ENCODE measurements at places on chromosomes 6 and 20.

- DNase-seq = no peak
Measured at GRCh38 chr20:25227317-25227831, 20.5 kb upstream of the PYGB start.

DNA sequence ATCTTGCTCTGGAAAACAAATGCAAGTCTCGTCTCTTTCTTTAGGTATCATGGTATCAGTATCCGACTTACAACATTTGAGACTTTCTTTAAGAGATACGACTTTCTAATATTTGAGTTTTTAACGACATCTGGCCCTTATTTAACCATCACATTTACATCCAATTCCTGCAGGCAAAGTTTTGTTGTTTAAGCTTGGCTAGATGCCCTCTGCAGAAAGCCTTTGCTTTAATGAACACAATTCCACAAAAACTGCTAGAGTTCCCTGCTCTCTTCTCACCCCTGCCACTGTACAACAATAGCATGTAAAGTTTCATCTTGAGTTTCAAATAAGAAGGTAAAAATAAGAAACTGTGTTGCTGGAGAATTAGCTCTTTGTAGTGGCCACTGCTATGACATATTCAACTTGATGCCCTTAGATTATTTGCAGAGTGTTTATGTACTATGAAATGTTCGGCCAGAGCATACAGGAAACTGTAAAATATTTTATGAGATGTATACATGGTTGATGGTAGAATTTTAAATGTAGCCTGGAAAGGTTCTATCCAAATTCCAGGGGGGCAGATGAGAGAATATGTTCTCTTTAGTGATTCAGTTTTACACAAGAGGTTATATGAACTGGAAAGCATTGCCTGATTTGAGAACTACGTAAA, 438.6 kb downstream of the CDC5L start:
- no peak for DNase-seq

DNA sequence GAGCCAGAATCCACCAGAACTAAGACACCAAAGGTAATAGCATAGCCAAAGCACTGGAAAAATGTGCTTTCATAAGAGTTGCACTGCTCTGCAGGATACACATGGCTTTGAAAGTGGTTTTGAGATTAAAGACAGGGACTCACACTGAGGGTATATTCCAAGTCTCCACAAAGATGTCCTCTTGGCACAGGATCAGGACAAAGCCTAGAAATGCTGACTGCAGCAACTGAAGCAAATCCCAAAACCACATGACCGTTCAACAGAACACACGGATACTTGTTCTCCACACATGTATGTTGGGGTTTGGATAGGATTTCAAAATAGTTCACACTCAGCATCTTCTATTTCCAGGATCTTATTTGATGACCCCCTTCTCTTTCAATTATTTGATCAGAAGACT, 364.3 kb upstream of the HSF2 start:
- no peak for DNase-seq

GRCh38 chr6:128882991-128883611, at the start of gene LAMA2:
LAMA2 (plus strand) TSS chr6:128883138; CDS start chr6:128883246, 108 bp downstream.
- DNase-seq = peak; percentile 9

GRCh38 chr6:129832299-129832698, 28.8 kb downstream of the TMEM244 start:
- no peak for DNase-seq

DNA sequence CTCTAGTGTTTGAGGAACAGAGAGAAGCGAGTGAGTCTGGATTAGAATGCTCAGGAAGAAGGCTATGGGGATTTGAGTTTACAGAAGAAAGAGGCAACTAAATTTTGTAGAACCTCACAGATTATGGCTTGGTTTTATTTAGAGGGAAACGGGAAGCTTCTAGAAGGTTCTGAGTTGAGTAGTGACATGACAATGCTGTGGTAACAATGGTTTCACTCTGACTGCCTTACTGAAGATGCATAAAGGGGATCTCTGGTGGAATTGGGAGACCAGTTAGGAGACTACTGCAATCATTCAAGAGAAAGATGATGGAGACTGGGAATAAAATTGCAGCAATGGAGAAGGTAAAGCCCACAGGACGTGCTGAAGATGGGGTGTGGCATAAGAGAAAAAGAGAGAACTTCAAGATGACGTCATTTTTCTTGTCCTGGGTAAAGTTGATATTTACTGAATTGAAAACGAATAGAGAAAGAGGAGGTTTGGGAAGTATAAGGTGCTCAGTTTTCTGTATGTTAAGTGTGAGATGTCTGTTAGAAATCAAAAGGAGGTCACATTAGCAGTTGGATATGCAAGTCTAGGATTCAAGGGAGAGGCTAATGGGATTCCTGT, 710.1 kb upstream of the NRSN1 start:
- DNase-seq = no peak

GRCh38 chr6:62265906-62266525, 20.0 kb downstream of the KHDRBS2 start:
- DNase-seq = no peak

- no peak for DNase-seq
Measured at GRCh38 chr6:36443471-36444428, 950 bp downstream of the KCTD20 start.

DNA sequence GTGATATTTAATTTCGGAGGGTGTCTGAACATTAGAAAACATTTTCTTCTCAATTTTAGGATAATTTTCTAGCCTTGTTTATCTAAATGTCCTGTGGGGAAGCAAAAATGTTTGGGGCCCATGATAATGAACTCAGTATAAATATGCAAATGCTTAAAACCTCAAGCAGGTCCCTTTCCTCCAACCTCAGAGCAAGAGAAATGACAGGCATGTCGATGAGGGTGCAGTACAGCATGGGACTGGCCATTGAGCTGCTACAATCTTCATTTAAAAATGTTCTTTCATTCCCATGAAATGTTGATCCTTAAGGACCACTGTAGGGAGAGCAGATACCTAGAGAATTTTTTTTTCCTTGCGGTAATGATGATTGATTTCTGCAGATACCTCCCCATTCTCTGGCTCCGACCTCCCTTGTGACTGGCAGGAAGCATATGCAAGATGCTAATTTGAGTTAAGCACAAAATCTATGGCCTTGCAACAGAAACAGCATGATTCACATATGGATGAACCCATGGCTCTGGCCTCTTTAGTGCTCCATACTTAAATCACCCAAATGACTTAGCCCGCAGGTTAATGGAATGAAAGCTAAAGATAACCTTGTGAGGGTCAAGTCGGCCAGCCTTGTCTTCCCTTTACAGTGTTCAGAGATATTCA, 243.3 kb downstream of the SOX4 start:
- DNase-seq = no peak

DNA sequence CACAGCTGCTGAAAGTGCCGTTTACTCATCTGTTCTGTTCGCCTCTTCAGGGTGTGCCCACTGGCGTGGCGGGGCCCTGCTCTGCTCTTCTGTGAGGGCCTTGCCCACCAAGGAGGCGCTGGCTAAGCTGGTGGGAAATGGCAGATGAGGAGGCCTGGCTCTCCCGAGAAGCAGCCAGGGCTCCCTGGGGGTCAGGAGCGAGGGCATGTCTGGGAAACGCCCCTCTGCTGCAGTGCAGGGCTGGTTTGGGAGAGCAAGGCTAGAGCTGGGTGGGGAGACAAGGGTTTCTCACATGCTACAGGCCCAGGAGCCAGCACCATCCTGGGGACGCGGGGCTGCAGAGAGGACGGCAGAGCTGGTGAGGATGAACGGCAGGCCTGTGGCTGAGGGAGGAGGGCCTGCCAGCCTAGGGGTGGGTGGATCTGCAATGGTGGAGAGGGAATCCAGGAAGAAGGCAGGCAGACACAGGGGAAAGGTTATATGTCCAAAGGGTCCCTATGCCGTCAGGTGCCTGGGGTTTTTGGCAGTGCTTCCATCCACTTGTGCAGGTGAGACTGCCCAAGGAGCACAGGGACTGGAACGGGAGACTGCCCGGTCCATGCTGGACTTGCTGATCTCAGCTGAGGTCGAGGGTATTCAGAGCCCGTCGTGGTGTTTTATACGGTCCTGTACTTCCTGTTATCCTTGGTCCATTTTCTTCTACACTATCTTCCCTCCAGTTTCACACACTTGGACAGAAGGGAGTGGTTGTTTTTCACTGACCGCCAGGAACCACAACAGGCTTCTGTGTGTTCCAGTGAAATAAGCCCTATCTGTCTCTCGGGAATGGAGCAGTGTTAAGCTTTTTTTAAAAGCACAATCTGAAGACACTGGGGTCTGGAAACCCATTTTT, 119.2 kb downstream of the SYCP2 start:
- no peak for DNase-seq

- DNase-seq = no peak
Measured at GRCh38 chr6:31837369-31838113, 10.0 kb downstream of the HSPA1B start.

DNA sequence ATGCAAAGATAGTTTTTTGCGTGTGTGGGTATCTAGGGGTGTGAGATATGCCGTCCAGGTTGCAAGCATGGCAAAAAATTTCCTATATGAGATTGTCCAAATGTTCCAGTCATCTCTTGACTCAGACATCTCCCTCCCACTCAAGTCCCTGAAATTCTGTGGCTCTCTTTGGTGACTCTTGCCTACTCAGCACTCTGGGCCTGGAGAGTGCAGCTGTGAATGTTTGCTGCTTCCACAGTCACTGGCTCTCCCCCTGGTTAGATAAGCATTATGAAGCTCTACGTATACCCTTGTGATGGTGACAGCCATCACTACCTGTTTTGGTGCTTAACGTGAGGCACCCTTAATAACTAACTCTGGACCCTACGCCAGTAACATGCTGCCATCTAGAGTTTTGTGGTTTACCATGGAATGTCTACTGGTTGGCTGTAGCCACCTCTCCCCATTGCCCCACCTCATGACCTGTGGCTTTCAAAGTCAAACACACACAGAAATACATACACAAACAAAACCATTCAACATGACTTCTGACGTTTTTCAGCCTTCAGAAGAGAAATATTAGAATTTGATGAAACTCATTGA, 621.9 kb upstream of the CITED2 start:
- no peak for DNase-seq

DNA sequence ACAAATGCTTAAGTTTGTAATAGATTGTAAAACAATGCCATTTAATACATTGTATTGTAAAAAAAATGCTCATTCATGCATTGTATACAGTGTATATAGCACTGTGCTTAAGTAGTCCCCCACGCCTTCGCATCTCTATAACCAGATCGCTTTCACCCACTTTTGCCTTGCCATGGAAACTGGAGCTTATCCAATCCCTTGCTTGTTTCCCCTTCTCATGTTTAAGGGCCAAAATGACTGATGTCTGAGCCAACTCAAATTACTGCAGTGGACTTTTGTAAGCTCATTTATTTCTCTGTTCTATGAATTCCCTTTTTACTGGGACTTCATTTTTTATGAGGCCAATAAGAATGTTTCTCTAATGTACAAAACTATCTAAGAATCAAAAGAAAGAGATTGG, 730.9 kb upstream of the GJE1 start:
- no peak for DNase-seq

GRCh38 chr6:108361312-108361932, 66.6 kb downstream of the AFG1L start:
- DNase-seq = no peak

DNA sequence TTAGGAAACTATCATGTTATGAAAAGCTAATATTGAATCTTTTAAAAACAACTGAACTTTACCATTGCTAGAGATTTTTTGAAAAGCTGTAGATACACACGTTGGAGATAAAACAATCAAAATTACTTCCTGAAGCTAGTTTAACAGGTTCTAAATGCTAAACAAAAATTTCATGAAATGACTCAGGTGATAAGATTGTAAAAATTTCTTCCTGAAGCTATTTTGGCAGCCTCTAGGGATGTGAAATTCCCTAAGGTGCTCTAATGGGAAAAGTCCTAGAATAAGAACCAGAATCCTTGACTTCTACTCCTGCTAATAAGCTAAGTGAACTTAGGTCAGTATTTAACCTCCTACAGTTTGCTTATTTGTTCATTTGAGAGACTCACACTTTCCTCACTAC, 8.5 kb downstream of the GCM2 start:
- DNase-seq = no peak

- DNase-seq = no peak
Measured at GRCh38 chr6:26534681-26535465, 3.3 kb upstream of the HMGN4 start.

- no peak for DNase-seq
Measured at GRCh38 chr20:48335308-48336050, 492.3 kb downstream of the PREX1 start.

GRCh38 chr6:143337201-143337949, 113.1 kb downstream of the ADAT2 start:
- no peak for DNase-seq

GRCh38 chr6:14288910-14289309, 171.3 kb downstream of the CD83 start:
- no peak for DNase-seq

DNA sequence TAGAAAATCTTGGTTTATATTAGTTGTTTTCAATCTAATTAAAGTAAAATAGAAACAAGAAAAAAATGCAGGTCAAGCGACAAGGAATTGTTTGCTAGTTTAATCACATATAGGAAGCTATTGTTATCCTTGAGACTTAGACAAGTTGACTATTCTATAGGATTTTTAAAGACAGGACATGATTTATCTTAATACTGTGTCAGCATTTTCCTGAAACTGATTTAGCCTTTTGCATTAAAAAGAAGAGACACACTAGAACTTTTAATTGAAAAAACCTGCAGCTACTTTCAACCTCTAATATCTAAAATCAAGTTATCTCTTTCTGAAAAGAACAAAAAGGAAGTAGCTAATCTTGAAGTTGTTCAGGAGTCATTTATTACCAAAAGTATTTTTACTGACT, 246.2 kb downstream of the PHF3 start:
- no peak for DNase-seq

- DNase-seq = no peak
Measured at GRCh38 chr6:73329201-73329600, 24.9 kb downstream of the DPPA5 start.

GRCh38 chr20:34017610-34018009, 23.9 kb downstream of the RALY start:
- peak; percentile 45 for DNase-seq

DNA sequence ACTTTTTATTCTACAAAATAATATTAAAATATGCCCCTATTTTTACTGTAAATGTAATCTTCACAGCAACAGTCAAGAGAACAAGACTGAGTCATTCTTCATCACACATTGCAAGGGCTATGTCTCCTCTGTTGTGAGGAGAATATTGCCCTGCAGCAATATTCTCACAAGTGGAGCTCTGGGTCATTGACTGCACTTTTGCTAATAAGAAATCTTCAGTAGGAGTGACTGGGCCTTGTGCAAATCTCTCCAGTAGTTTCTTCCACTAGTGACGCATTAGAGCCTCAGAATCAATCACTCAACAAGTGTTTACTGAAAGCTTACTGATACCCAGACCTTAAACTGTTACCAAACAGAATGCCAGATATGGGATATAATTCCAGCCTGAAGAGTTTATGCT, 49.1 kb downstream of the LAMA2 start:
- DNase-seq = peak; percentile 2

- no peak for DNase-seq
Measured at GRCh38 chr6:228881-229651, 63.2 kb upstream of the DUSP22 start.

DNA sequence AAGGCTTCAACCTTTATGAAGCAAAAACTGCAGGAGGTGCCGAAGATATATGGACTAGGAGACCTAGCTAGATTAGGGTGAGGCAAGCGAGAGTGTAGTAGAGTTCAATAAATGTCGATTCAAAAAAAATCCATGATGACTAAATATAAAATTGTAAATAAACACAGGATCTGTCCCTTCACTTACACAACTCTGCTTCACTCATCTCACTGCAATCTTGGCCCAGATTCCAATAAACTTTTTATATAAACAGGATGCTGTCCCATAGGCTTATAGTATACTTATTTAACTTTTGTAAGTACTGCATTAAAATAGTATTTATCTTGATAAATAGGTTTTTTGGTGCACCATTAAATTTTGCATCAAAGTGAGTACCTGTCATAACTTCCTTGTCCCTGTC, 648.4 kb upstream of the NRSN1 start:
- DNase-seq = no peak
